ENCODE measurements at places on chromosomes 1 and 21.
A peak's percentile ranks its signal among the peaks of the same experiment; 100 is the strongest.

GRCh38 chr1:37238364-37239224 lies 204.3 kb upstream of the GRIK3 start:
- no peak for DNase-seq

DNA sequence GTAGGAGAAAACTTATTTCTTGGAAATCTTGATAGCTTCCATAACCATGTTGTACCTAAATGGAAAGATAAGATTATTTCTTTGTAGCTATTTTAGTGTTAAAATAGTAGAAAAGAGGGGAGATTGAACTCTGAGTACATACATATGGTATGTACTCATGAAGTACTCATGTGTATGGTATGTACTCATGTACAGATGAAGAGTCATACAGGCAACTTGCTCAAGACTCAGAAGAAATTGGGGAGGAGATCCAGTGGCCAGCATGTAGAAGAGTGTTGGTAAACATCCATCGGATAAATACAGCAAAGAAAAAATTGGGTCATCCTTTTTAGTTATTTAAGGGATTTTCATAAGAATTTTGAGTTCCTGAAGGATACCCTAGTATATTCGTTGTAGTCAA lies 29.0 kb downstream of the MDM4 start:
- no peak for DNase-seq

- DNase-seq, result no peak
These were observed 80.2 kb upstream of the MACF1 start for GRCh38 chr1:39124282-39124681.

GRCh38 chr1:40868051-40868723 lies 6.0 kb upstream of the CITED4 start:
- DNase-seq, result peak; percentile 71

DNA sequence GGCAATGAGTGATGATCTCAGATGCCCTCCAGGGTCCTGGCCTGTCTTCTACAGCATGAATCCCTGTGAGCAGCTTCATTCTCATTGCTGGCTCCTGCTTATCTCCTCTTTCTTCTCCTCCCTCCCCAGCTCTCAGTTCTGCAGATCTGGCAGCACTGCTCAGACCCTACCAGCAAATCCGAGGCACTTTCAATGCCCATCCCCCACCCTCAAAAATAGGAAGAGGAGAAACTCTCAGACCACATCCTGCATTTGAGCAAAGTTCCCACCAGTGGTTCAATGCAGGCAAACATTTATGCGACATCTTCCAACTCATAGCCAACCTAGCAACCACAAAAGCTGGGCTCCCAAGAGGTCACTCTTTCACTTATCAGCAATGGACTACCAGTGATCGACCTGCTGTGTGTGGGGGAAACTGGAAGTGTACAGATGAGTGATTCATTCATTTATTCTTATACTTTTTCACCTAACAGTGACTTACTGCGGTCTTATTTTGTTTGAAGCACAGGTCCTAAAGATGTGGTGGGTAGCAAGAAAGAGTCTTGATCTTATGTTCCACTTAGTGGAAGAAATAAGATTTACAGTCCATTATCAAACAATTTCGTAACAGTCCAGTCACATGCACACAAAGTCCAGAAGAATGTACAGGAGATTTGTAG lies 5.8 kb upstream of the CHI3L2 start:
- DNase-seq, result peak; percentile 92

DNA sequence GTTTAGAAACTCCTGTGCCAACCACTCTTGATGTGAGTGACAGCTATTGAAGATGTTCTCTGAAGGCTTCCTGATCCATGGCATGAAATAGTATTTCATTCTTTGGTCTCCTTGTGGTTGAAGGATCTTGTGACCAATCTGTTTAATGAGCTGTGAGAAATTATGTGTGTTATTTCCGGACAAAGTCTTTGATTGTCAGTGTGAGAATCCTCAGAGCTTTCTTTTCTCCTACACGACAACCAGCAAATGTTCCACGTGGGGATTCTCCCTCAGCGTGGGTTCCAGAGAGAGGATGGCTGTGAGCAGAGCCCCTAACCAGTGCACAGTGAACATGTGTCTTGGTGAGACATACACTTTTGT lies 45.0 kb upstream of the HOOK1 start:
- DNase-seq, result no peak

DNA sequence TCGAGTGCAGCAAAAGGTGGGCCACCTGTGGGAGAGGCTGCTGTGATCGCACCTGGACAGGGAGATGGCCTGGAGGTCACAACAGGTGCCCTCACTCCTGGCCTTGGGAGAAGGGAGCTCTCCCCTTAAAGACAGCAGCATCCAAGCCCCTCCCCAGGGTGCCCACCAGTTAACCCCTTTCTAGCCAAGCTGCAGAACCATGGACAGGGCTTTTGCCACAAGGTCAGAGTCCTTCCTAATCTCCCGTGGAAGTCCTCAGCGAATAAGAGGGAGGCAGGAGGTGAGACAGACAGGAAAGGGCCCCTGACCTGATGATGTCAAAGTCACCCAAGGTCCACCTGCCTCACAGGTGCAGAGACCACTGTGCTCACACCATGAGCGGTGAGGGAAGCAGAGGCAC lies 1.7 kb downstream of the CNTN2 start:
- no peak for DNase-seq

Data from activated CD4-positive, alpha-beta T cell treated with anti-CD3 and anti-CD28 coated beads, Interleukin-2, amount 10 ng/mL, durations not matched to agents 24 days and 14 days (primary cell).